ENCODE measurements at places on chromosomes 3 and 15. TPM values are rescaled to one million over a fixed set of nuclear protein-coding genes. Genes with fewer than 3 reads are reported as not detected.

- DNase-seq = no peak
Measured at GRCh38 chr3:159914426-159914825, 74.2 kb upstream of the IL12A start.

- DNase-seq = peak; percentile 75
Measured at GRCh38 chr15:31554261-31554660, 227.6 kb downstream of the KLF13 start.

DNA sequence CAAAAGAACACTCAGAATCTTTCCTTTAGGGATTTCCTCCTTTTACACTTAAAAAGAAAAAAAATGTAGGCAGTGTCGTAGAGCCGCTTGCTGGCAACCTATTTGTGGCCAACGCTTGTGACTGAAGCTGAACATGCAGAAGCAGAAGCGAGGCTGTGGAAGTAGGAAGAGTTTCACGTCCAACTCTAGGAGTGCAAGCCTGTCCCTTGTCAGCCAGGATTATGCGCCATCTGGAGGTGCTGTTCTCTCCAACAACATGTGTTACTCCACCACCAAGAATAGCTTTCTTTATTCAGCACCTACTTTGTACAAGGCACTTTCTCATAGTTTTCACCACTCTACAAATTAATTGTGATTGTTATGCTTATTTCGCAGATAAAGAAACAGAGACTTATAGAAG lies 223.2 kb upstream of the LMCD1 start:
- DNase-seq = no peak

GRCh38 chr3:115245438-115245837 lies 98.3 kb upstream of the ZBTB20 start:
- no peak for DNase-seq

The SLC25A26 gene
- total RNA-seq = 37.5 TPM

DNA sequence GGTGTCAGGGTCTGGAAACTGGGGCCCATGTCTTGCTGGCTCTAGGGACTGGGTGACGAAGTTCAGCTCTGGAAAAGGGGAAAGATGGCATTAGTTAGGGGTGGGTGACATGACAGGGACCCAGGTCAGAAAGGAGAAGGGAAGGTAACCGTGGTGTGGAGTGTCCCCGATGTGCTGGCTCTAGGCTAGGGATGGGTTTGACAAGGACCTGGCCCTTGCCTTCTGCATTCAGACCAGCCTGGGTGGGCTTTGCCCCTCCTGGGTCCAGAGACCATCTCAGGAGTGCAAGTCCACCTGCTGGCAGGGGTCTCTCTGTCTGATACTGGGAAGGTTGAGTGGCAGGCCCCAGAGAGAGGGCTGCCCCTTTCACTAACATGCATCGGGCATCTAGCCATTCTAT lies 28.7 kb upstream of the ATP2B2 start:
- DNase-seq = no peak

- DNase-seq = no peak
Measured at GRCh38 chr3:7607676-7608075, 746.8 kb downstream of the GRM7 start.

DNA sequence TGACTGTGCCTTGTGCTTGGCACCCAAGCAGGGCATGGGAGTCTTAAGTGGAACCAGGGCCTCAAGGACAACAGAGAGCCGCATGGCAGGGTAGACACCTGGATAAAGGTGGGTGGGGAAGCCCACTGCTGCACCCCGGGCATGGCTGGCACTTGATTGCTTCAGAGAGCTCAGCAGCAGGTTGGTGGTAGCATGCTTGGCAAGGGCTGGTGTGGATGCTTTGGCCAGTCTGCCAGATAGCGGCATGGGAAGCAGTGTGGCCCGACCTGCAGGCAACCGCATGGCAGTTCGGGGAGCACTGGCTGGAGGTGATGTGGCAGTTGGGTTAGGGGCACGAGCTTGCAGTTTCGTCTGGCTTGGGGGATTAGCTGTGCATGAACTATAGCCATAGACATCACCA lies 2.5 kb downstream of the CCDC71 start:
- DNase-seq = no peak

The PYGO1 gene
- 12.4 TPM for total RNA-seq

DNA sequence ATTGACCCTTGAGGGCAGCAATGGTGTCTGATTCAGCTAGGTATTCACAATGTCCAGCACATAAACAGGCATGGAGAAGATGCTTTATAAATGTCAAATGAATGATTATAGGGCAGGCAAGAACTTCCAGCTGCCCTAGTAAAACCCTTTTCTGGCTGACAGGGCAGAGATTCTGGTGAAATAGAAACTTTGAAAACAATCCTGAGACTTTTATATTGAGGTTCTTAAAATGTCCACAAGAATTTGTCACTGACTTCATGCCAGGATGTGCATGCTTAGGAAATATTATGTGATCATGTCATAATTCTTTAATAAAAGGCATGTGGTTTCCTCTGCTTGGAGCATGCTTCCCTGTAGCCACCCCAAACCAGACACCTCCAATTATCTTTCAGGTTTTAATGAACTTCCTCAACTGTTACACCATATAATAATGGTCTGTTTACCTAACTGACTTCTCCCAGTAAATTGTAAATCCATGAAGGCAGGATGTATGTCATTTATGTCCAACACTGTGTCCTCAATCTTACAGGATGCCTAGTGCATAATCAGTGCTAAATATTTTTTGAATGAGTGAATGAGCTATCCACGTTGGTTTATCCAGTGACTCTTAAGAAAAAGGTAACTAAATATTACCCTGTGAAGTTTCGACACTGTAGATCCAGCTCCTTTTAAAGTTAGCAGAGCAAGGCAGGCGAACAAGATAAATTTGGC lies 43.4 kb upstream of the CLRN1 start:
- no peak for DNase-seq

The RAB7A gene
- total RNA-seq = 107 TPM

The ANKRD34C gene
- not detected for total RNA-seq

Data from adrenal gland (tissue), 19 donors.